ENCODE measurements at places on chromosomes 2 and 18. TPM values are rescaled to one million over a fixed set of nuclear protein-coding genes. Genes with fewer than 3 reads are reported as not detected.

Gene LPIN1
- total RNA-seq = 57.4 TPM

Gene GDF7
- not detected for total RNA-seq

Gene SCYGR5
- not detected for total RNA-seq

Gene SFT2D3
- 8.3 TPM for total RNA-seq

Gene IL1R2
- total RNA-seq = not detected

Gene PGAP1
- 8.8 TPM for total RNA-seq

Gene STPG4
- not detected for total RNA-seq

DNA sequence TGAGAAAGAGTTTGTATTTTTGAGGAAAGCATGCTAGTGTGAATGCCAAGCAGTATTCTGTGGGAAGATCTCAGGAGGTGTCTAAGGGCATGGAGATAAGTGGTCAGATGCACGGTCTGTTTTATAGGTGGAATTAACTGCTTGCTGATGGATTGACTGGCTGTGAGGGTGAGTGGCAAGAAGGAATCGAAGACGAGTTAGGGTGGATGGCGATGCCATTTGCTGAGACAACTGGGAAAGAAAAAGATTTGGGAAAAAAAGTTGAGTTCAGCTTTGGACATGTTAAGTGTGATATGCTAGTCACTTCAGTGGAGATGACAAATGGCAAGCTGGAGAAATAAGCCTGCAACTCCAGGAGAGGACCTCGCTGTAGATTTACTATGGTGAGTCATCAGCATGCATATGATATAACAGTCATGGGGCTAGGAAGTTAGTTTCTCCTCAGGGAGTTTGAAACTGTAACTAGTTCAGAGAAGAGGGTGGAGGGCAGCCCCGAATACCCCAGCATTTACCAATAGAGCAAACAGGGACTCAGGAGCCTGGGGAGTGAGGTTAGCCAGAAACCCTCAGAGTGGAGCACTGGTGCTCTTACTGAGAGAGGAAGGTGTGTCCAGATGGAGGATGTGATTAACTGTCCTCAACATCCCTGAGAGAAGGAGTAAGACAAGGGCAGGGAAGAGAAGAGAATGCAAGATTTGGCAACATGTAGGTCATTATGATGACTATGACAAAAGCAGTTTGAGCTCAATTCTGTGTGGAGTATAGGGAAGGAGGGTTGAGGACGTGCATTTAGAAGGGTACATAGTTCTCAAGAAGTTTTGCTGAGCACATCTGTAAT lies 2.0 kb upstream of the HK2 start:
- no peak for DNase-seq

DNA sequence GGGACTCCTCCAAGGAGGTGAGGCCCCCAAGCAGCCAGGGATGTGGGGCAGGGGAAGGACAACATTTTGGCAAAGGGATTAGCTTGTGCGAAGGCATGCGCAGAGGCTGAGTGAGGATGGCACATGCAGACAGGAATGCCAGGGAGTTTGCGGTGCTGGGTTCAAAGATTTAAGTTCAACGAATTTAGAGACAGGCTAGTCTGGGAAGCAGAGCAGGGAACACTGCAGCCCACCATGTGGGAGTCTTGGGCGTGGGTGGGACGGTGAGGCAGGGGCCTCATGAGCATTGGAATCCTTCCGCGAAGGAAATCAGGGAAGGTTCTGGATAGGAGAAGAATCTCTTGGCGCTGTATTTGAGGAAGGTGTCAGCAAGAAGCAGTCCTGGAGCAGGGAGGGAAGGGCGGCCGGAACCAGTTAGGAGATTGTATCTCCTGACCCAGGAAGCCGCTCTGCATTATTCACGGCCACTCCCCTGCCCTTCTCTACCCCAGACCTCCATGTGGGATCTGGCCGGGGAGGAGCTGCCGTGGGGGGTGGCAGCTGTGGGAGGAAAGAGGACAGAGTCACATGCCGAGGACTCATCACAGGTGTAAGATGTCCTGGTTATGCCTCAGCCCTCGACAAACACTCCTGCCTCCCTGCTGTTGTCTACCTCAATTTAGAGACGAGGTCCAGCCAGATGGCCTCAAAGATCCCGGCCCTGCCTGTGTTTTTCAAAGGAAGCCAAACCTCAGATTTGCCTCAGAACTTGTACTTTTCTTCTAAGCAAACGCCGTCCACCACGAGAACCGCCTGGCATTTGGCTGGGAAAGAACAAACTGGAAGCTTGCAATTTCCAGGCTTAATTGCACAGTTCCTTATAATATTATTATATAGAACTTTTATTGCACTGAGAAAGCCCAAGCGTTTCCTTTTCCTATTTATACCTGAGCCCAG lies 123.7 kb upstream of the SMAD2 start:
- DNase-seq = peak; percentile 51

- no peak for DNase-seq
Observed at GRCh38 chr2:8378016-8378810, 303.6 kb upstream of the ID2 start.

DNA sequence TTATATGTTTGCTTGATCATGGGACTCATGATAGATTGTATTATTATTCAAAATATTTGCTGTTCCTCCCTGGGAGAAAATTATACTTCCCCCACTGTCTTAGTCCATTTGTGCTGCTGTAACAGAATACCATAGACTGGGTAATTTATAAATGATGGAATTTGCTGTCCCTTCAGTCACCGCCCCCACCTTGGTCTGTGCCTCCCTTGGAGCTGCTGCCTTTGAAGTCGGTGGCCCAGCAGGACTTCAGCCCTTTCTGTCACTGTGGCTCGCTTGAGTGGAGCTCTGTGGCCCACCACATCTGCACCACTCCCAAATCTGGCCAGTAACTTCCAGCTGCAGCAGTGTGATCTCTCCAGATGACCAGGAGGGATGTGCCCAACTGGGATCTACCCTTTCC lies 200.8 kb downstream of the AGPS start:
- DNase-seq = no peak

DNA sequence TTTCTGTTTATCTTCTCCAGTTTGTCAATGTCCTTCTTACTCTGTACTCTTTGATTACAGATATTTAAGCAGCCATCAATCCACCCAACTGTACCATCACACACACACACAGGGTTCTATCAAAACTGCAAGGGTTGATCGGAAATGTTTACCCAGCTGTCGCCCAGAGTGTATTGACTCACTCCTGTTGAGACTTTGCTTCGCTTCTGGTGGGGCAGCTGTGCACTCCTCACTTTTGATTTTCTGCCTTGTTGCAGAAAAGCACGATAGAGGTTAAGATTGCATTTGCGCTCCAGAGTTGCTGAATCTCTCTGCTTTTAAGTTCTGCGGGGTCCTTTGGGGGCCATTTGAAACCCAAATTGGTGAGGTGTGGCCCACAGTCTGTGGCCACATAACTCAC lies 216.2 kb downstream of the SETBP1 start:
- peak; percentile 60 for DNase-seq

GRCh38 chr2:230627806-230628724 lies 84.6 kb upstream of the CAB39 start:
- no peak for DNase-seq

- no peak for DNase-seq
Observed at GRCh38 chr2:108364676-108365297, 13.0 kb upstream of the SULT1C4 start.

- no peak for DNase-seq
Observed at GRCh38 chr2:39546937-39547336, 109.9 kb upstream of the MAP4K3 start.

GRCh38 chr2:188693771-188694170 lies 280.4 kb upstream of the COL3A1 start:
- DNase-seq = no peak

DNA sequence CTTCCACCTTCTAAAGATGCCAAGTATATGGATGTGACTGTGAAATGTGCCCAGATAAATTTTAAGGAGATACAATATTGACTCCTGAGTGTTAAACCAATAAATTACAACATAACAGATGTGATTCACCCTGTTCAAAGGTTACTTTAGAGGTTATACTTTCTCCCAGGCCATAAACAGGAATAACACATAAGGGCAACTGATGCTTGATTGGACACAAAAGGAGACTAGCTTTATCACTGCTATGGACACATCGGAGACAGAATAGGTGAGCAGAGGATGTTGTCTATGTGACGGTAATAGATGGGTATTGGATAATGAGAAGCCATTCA lies 31.9 kb upstream of the SLC25A52 start:
- no peak for DNase-seq

- DNase-seq = no peak
Observed at GRCh38 chr2:150341982-150342680, 145.3 kb downstream of the RND3 start.

GRCh38 chr2:119849838-119850565 lies 90.3 kb downstream of the PTPN4 start:
- no peak for DNase-seq

GRCh38 chr2:173656086-173656485 lies 301.4 kb downstream of the CDCA7 start:
- DNase-seq = peak; percentile 28

GRCh38 chr2:239778042-239778851 lies 246.9 kb downstream of the NDUFA10 start:
- DNase-seq = no peak

GRCh38 chr18:48356909-48357631 lies 52.1 kb downstream of the ZBTB7C start:
- DNase-seq = no peak

GRCh38 chr18:1965016-1965415 lies 606.3 kb downstream of the METTL4 start:
- no peak for DNase-seq

- no peak for DNase-seq
Observed at GRCh38 chr2:119735565-119735964, 24.2 kb upstream of the PTPN4 start.

- no peak for DNase-seq
Observed at GRCh38 chr2:102940684-102941083, 178.9 kb downstream of the TMEM182 start.

DNA sequence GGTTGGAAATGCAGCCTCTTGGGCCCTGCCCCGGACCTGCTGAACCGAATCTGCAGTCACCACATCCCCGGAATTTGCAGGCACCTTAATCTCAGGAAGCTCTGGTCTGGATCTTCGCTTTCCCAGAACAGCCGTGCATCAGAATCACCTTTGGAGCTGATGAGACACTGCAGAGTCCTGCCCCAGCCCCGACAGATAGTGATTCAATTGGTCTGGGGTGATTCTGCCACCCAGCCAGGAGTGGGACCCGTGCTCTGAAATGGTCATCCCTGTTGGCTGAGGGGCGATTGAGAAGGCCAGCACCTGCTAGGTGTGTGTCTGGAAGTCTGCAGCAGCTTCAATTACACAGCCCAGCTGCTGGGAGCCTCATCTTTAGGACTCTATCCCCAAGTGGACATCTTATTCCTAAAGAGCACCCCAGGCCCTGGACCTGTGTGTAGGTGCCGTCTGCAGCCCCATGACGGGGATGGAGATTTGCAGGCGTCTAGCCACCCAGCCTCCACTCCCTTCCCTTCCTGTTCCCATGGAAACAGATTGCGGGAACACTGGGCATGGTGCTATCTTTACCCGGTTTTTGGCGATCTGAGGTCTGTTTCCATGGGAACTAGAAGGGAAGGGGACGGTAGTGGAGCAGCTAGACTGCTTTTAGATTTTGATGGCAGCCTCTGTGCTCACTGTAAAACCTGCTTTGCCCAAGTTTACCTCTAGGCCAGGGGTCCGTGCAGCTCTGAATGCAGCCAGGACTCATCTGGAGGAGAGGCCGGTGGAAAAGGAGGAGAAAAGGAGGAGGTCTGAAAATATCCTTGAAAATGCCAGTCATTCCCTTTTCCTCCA lies 156.1 kb downstream of the LDLRAD4 start:
- no peak for DNase-seq

- DNase-seq = no peak
Observed at GRCh38 chr2:230155359-230155758, 64.4 kb downstream of the SP110 start.

- DNase-seq = no peak
Observed at GRCh38 chr2:21258082-21258481, 134.3 kb downstream of the TDRD15 start.

- DNase-seq = no peak
Observed at GRCh38 chr2:31989946-31990345, 20.9 kb downstream of the MEMO1 start.

GRCh38 chr2:191845876-191846514 lies 893 bp downstream of the CAVIN2 start:
- no peak for DNase-seq

DNA sequence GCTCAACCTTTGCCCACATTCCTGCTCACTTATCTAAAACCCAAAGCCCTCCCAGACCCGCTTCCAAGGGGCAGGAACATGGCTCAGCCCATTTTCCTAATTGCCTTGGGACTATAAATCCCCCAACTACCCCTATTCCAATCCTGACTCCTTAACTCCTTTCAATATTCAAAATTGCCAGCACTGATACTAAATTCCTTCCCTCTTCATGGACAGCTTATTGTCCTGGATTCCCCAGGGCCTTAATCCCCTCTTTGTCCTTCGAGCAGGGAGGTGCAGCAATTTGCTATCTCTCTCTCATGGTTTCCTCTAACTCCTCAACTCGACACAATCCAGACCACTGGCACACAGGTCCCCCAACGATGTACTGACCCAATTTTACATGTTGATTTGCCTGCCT lies 99.1 kb downstream of the SLC25A12 start:
- DNase-seq = no peak

DNA sequence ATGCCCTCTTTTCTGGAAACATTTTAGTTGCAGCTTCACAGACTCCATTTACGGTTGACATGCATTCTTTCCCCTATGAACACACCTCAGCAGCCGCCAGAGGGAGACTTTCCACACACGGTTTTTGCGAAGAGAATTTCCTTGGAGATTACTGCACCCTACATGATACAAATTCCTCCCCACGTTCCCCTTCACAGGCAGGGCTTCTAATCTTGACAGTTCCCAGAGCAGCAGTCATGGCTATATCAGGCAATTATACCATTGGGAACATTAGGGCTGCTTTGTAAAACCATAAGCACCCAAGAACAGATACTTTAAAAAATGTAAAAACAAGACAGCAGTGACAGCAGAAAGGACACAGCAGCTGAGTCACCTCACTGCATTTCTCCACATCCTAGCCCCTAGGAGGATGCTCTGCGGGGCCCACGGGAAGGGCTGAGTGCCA lies 253.8 kb downstream of the TGIF1 start:
- peak; percentile 69 for DNase-seq

DNA sequence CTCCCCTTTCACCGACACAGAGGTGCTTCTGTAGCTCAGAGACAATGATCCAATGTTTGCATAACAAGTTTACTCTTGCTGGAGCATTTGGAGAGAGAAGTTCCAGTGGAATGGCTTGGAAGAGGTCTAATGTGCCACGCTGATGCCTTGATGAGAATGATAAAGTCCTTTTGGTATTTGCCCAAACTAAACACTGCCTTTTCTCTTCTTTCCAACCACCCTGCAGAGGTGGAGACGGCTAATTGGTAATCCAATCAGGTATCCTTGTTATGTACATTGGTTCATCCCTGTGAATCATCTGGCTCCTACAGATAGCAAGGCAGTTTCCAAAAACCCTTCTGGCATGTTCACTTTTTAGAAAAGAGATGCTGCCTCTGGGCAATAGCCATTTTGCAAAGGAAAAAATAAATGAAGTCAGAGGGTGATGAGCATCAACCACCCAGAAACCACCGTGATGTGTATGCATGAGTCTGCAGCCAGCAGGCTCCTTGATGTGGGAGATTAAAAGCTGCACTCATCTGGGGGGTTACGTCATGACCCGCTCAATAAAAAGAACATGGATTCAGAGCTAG lies 40.6 kb downstream of the KIAA2012 start:
- no peak for DNase-seq
